ENCODE measurements at places on chromosomes 1 and 21.

DNA sequence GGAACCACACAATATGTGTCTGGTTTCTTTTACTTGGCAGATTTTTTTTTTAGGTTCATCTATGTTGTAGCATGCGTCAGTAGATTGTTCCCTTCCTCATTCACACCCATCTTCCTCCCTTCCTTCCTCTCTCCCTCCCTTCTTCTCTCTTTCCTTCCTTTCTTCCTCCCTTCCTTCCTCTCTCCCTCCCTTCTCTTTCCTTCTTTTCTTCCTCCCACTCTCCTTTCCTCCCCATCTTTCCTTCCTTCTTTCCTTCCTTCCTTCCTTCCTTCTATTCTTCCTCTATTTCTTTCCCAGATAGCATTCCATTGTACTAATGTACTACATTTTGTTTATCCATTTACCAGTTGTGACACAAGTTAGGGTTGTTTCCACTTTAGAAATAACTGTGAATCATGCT is 218.0 kb downstream of the RGS7 start:
- DNase-seq: no peak

DNA sequence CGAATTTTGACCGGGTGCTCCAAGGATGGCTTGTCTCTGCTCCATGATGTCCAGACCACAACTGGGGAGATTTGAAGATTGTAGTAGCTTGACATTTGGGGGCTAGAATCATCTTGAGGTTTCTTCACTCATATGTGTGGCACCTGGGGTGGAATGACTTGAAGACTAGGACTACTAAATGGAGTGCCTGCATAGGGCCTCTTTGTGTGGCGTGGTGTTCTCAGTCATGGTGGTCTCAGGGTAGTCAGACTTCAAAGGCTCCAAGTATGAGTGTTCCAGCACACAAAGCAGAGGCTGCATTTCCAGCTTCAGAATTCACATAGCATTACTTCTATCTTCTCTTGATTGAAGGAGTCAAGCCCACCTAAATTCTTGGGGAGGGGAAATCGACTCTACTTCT is 16.8 kb downstream of the ATF6 start:
- no peak for DNase-seq

- DNase-seq: no peak
Observed at GRCh38 chr1:226692823-226693222, 46.3 kb downstream of the ITPKB start.

DNA sequence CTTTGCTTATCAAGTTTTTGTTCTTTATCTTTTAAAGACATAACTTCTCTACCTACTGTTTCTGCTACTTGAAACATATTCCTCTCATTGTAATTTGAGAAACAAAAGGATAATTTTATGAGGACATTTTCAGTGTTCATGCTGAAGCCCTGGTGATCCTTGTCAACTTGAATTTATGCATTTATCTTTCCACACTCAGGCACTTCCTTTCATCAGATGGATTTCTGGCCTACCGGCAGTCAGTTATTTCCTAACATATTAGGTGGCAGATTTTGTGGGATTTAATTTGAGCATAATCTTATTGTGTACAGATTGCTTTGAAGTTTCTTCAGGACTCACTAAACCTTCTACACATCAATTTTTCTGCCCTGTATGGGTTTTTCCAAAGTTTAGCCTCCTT is 75.0 kb downstream of the RGL1 start:
- no peak for DNase-seq
